Stomach (tissue), 19 donors: ENCODE measurements at places on chromosomes 11 and 22. TPM values are rescaled to one million over a fixed set of nuclear protein-coding genes. Genes with fewer than 3 reads are reported as not detected.

The APOL4 gene
- total RNA-seq, result 3.6 TPM

The SGSM1 gene
- total RNA-seq, result 4.1 TPM

DNA sequence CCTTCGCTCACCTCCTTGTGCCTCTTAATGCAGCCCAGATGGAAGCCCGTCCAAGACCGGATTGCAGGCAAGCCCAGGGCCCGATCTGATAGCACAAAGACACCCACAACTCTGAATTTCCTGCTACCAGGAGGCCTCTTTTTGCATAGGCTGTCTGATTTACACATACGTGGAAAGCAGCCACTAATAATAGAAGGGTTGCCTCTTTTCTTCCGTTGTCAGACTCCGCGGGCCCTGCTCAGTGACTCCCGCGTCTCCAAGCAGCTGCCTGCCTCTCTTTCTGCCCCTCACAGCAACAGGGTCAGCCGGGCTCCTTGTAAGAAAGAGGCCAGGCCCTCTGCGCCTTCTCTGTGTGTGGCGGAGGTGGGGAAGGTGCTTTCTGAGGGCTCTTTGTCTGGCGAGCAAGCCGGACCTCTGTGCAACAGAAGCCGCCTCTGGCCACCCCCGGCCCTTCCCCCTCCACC is 26.7 kb downstream of the FLI1 start:
- DNase-seq, result peak; percentile 42

DNA sequence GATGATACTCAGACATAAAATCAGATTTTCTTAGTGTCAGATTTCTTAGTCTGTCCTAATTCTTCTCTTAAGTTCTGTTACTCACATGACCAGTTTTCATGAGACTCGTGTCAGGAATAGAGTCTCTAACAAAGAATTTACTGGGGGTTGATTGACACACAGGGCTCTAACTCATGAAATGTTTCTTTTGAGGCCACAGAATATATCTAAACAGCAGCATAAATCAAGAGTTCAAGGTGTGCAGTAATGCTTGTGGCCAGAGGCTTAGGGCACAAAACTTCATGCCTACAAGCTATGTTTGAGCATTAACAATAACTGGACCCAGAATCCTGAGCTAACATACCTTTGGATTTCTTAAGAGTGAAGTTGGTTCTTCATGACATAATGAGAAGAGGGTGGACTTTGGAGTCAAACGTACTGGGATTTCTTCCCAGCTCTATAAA is 237.2 kb downstream of the DDX10 start:
- DNase-seq, result no peak

DNA sequence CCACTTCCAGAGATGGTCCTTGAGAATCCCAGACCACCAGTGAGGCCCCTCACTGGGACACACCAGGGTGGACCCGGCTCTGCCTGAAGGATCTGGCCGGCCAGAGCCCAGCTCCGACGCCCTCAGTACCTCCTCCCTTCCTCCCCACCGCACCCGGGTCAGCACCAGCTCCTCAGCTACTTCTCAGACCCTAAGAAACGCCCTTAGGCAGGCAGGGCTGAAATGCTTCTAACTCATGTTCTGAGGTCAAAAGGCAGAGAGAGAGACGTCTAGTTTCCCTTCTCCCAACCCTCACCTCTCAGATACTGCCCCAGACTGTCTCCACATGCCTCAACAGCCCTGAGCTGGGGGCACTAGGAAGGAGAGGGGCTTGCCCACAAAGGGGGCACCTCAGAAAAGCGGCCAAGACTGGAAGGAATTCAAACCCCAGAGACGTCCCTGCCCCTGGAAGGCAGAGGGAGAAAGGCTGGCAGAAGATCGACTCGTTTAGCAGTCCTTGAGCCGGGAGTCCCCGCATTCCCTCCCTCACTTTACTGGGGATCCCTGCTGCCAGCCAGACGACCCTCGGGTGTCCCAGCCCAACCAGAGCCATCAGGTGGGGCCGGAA is 539 bp downstream of the USH1C start:
- DNase-seq, result peak; percentile 37

DNA sequence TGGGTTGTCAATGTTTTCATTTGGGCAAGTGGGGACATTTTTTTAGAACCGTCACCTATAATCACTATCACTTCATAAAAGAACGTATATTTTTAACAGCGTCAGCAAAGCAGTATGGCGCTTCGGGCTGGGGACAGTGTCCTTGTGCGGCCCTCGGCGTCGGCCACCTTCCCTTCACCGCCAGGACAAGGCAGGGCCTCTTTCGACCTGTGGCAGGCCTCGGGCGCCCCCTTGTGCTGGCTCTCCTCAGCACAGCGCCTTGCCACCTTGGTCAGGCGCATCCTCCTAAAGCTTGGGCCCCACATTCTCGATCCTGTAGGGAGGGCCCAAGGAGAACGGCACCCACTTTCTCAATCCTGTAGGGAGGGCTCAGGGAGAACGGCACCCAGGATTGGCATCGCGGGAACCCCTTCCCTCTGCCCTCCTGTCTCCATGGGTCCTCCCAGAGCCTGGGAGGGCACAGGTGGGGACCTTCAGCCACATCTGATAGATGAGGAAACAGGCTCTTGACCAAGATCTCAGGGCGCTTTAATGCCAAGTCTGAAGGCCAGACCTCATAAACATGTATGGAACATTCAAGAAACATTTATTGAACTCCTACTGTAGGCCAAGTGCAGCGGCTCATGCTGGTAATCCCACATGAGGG is 11.5 kb upstream of the FADD start:
- DNase-seq, result peak; percentile 87
